ENCODE measurements at places on chromosomes 12 and 14.

DNA sequence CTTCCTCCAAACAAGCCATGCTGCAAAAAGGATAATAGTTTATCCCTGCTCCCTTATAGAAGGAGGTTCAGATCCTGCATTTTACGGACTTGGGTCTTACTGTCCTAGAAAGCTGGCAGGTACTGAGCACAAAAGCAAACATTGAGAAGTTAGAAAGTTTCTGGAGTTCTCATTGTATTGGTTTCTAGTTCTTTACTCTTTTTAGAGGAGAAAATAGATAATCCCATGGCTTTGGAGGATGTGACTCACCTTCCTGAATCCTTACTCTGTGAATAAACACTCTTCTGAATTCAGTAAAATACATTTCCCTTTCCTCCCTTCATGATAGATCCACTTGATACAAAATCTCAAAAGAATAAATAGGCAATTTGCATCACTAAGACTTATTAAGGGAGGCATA, 188.9 kb downstream of the NPAS3 start:
- no peak for DNase-seq

- no peak for DNase-seq
Observed at GRCh38 chr14:85400678-85401077, 129.3 kb upstream of the FLRT2 start.

DNA sequence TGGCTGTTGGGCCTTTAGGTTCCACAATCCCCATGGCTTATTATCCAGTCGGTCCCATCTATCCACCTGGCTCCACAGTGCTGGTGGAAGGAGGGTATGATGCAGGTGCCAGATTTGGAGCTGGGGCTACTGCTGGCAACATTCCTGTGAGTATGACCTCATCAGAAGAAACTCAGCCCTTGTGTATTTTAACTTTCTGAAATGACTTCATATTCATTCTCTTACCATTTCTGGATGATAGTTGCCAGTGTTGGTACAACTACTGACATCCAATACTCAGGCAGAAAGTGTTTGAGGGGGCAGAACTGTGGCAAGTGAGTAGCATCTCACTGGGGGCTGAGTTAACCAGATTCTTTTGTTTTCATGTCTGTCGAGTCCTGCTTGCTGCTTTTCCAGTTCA, 2.3 kb downstream of the DAZAP2 start:
- no peak for DNase-seq

DNA sequence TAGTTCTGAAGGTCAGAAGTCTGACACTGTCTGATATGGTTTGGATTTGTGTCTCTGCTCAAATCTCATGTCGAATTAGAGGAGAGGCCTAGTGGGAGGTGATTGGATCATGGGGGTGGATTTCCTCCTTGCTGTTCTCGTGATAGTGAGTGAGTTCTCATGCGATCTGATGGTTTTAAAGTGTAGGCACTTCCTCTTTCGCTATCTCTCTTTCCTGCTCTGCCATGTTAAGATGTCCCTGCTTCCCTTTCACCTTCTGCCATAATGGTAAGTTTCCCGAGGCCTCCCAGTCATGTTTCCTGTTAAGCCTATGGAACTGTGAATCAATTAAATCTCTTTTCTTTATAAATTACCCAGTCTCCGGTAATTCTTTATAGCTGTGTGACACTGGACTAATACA, 84.1 kb upstream of the TMTC1 start:
- no peak for DNase-seq

- no peak for DNase-seq
Observed at GRCh38 chr14:96042248-96042930, 3.2 kb downstream of the C14orf132 start.

All from thoracic aorta (tissue), 2 donors.